Sigmoid colon (tissue), 7 donors: ENCODE measurements at places on chromosomes 6 and 20. TPM values are rescaled to one million over a fixed set of nuclear protein-coding genes. Genes with fewer than 3 reads are reported as not detected.
A peak's percentile ranks its signal among the peaks of the same experiment; 100 is the strongest.

Gene BACH2
- total RNA-seq: 4.6 TPM

DNA sequence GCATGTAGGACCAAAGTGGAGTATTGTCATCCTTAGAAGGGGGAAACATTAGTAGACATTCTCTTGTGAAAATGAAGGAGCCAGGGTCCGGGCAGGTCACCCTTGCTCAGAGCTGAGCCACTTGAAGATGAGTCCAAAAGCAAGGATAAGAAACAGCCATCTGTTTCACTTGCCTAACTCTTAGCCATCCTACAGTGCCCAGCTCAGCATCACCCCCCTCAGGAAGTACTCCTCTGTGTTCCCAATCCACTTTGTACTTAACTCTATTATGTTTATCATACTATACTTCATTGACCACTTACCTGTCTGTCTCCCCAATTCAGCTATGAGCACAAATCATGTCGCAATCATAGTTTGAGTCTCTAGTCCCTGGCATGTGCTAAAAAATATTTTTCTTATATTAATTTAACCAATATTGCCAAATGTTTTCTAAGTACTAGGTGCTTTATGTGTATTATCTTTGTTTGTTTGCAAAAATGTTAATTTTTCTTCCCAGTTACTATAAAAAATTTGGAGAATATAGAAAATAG, 8.1 kb upstream of the TOX2 start:
- no peak overlapping the region for H3K27ac ChIP-seq
- no peak overlapping the region for H3K4me3 ChIP-seq
- H3K36me3 ChIP-seq: no peaks in the 10 kb centered on the region
- no peaks in the 10 kb centered on the region for H3K4me1 ChIP-seq
- no peak for DNase-seq

DNA sequence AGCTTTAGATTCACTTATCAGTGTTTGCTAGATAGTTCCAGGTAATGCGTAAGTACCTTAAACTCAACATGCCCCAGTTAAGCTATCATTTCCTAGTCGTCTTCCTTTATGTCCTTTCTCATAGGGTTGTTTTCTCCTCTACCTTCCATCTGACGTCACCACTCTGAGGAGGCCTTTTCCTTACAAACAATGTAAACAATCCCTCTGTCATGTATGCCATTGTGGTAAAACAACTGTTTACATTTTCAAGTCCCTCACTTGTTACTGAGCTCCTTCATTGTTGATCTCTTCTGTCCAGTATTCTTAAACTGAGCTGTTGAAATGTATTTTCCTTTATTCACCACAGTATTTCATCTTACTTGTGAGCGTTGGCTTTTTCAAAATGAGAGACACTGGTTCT, 45.4 kb upstream of the PLCG1 start:
- H3K27me3 ChIP-seq: no peaks in the 10 kb centered on the region
- DNase-seq: no peak
- peaks cover 10% of the 10 kb centered on the region for H3K4me1 ChIP-seq
- no peak overlapping the region for H3K4me3 ChIP-seq

Gene BMP6
- 2.2 TPM for total RNA-seq

GRCh38 chr6:166331503-166332415, 10.6 kb downstream of the SFT2D1 start:
- no peaks in the 10 kb centered on the region for H3K36me3 ChIP-seq
- no peaks in the 10 kb centered on the region for H3K27me3 ChIP-seq
- peaks cover 31% of the 10 kb centered on the region for H3K4me1 ChIP-seq
- no peak overlapping the region for H3K27ac ChIP-seq
- DNase-seq: no peak
- no peak overlapping the region for H3K4me3 ChIP-seq

Gene XRN2
- total RNA-seq: 69.8 TPM

Gene DEFB110
- total RNA-seq: not detected

- peak overlapping the region; percentile 72 for H3K27ac ChIP-seq
- no peaks in the 10 kb centered on the region for H3K36me3 ChIP-seq
- DNase-seq: no peak
- no peak overlapping the region for H3K4me3 ChIP-seq
- no peaks in the 10 kb centered on the region for H3K27me3 ChIP-seq
Observed at GRCh38 chr20:25549843-25550477, 35.4 kb downstream of the NINL start.

GRCh38 chr6:69732045-69732444, 64.8 kb downstream of the LMBRD1 start:
- DNase-seq: no peak
- H3K27ac ChIP-seq: no peak overlapping the region
- H3K4me3 ChIP-seq: no peak overlapping the region
- no peaks in the 10 kb centered on the region for H3K36me3 ChIP-seq

GRCh38 chr6:3471711-3472110, 14.9 kb upstream of the SLC22A23 start:
- no peaks in the 10 kb centered on the region for H3K36me3 ChIP-seq
- no peaks in the 10 kb centered on the region for H3K4me1 ChIP-seq
- no peak for DNase-seq
- H3K27ac ChIP-seq: no peak overlapping the region
- H3K27me3 ChIP-seq: no peaks in the 10 kb centered on the region

- H3K27me3 ChIP-seq: no peaks in the 10 kb centered on the region
- no peak for DNase-seq
- H3K36me3 ChIP-seq: no peaks in the 10 kb centered on the region
- no peak overlapping the region for H3K4me3 ChIP-seq
- no peaks in the 10 kb centered on the region for H3K4me1 ChIP-seq
Observed at GRCh38 chr6:6584310-6585002, 4.1 kb upstream of the LY86 start.
